ENCODE measurements at places on chromosomes 3 and 15. TPM values are rescaled to one million over a fixed set of nuclear protein-coding genes. Genes with fewer than 3 reads are reported as not detected.

DNA sequence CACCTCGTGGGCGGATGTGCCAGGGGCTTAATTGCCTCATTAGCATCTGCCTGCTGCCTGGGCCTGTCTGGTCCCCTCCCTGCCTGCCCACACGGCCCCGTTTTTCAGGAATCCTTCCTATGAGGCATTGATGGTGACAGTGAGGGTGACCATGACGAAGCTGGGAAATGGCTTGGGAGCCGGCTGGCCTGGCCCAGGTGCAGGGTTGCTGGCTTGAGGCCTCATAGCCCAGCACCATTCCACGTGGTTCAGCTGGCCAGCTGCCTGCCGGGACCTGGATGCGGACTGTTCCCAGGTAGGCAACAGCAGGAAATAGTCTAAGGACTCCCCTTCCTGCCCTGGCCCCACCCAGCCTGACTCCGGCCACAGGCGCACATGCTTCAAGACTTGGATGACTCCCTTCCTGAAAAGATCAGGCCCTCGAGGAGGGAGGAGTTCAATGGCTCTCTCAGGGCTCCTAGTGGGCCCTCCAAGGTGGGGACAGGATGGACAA is 8.9 kb upstream of the DUSP7 start:
- no peaks in the 10 kb centered on the region for H3K27me3 ChIP-seq
- no peak overlapping the region for H3K4me3 ChIP-seq
- no peak overlapping the region for H3K27ac ChIP-seq
- H3K4me1 ChIP-seq, result no peaks in the 10 kb centered on the region
- no peaks in the 10 kb centered on the region for H3K36me3 ChIP-seq

- no peaks in the 10 kb centered on the region for H3K4me1 ChIP-seq
- H3K4me3 ChIP-seq, result no peak overlapping the region
- H3K36me3 ChIP-seq, result no peaks in the 10 kb centered on the region
- no peak overlapping the region for H3K27ac ChIP-seq
- no peak for DNase-seq
Observed at GRCh38 chr3:188926741-188927511, 244.8 kb upstream of the TPRG1 start.

CKMT1A gene
- total RNA-seq, result not detected

DNA sequence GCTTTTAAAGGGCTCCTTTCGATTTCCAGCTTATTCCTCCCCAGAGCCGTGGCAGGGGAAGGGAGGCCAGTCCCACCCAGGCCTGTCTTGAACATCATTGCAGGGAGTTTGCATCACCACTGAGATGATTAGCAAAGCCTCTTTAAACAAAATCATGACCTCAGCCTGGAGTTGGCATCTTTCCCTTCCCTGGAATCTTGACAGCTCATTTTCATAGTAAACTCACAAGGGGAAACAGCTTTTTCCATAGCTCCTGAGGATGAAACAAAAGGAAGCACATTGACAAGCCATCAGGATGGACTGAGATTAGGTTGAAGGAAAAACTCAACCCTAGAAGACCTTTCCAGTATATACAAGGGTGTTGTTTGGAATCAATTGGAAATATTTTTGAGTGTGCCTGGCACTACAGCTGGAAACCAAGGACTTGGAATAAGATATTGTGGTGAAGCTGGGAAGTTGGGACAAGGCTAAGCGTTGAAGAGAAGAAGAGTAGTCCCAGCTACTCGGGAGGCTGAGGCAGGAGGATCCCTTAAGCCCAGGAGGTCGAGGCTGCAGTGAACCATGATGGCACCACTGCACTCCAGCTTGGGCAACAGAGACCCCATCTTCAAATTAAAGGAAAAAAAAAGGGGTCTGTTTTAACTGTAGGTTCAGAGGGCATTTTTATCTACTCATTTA is 3.1 kb upstream of the LARP6 start:
- no peaks in the 10 kb centered on the region for H3K36me3 ChIP-seq
- DNase-seq, result no peak
- H3K27me3 ChIP-seq, result peaks cover 17% of the 10 kb centered on the region
- no peak overlapping the region for H3K27ac ChIP-seq
- no peak overlapping the region for H3K4me3 ChIP-seq
- peaks cover 7% of the 10 kb centered on the region for H3K4me1 ChIP-seq

CYP19A1 gene
- not detected for total RNA-seq

ZNF860 gene
- total RNA-seq, result not detected

DNA sequence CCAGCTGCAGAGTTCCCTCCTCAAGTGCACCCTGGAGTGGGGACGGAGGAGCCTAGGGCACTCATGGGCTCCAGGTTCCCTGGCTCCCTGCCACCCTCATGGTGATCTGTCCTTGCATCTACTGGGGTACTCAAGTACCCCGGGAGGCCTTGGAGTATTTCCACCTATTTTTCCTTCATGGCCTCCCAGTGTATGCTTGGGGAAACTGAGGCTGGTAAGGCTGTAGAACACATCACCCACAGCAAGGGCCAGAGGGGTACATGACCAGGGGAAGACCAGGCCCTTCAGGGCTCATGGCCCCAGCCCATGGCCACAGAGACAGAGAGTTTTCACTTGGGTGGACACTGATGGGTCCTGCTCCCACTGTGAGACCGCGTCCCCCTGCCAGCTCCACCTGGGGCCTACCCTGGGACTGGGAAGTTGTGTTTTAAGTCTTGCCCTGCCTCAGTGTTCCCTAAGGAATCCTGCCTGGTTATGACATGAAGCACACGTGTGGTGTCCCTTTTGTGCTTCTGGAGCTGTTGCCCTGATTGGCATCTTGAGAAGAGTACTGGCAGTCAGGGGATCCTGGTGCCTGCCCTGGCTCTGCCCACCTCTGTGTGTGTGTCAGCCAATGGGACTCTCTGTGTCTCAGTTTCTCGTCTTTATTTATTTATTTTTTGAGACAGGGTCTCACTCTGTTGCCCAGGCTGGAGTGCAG is 132.8 kb downstream of the TJP1 start:
- H3K36me3 ChIP-seq, result no peaks in the 10 kb centered on the region
- DNase-seq, result no peak

- H3K27ac ChIP-seq, result no peak overlapping the region
- no peaks in the 10 kb centered on the region for H3K27me3 ChIP-seq
- H3K36me3 ChIP-seq, result no peaks in the 10 kb centered on the region
- H3K4me3 ChIP-seq, result no peak overlapping the region
- H3K4me1 ChIP-seq, result peaks cover 27% of the 10 kb centered on the region
- DNase-seq, result no peak
Observed at GRCh38 chr3:50222169-50222528, 13.9 kb upstream of the GNAI2 start.

- H3K36me3 ChIP-seq, result no peaks in the 10 kb centered on the region
- no peak overlapping the region for H3K27ac ChIP-seq
- DNase-seq, result no peak
- H3K4me3 ChIP-seq, result no peak overlapping the region
Observed at GRCh38 chr3:160134964-160135363, 90.3 kb upstream of the C3orf80 start.

CFAP20DC gene
- 0.20 TPM for total RNA-seq

DUOXA2 gene
- total RNA-seq, result not detected

TMEM62 gene
- 17.5 TPM for total RNA-seq

IL5RA gene
- total RNA-seq, result 0.59 TPM

DNA sequence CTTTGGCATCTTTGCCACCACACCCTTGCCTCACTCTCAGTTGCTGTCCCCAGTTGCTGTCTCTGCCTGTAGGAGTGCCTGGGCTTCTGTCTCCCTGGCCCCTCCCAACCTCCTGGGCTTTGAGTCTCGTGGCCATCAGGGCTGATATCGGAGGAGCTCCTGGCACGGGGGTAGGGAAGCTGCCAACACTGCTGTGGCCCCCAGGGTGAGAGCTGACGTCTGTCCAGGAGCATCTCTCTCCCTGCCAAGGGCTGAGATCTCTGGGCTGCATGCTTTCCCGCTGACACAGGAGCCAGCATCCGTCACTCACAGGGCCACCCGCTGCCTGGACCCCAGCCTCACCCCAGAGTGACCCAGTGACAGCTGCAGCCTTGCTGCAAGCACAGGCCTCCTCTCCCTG is 47.4 kb downstream of the EXOG start:
- H3K27ac ChIP-seq, result no peak overlapping the region
- H3K4me1 ChIP-seq, result no peaks in the 10 kb centered on the region
- H3K36me3 ChIP-seq, result no peaks in the 10 kb centered on the region
- no peak for DNase-seq
- no peak overlapping the region for H3K4me3 ChIP-seq
- no peaks in the 10 kb centered on the region for H3K27me3 ChIP-seq

SPINT1 gene
- 1.0 TPM for total RNA-seq

KBTBD12 gene
- total RNA-seq, result not detected
